ENCODE measurements at places on chromosomes 1 and 21.

DNA sequence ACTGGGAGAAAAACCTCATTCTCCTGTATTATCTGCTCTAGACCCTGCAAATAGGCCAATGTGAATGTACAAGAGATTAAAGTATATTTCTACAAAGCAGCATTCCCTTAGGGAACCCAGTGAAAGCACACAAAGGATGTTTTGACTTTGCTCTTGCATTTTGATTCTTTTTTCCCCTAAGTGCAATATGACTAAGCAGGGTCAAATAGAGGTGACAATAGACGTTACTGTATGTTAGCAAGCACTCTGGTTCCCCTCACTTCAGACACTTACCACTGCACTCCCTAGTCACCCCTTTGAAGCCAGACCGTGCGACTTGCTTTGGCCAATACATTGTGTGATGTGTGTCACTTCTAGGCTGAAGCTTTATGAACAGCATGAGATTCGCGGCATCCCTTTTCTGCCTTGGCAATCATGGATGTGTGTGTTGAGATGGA lies 209.7 kb downstream of the RHOU start:
- no peak for DNase-seq

DNA sequence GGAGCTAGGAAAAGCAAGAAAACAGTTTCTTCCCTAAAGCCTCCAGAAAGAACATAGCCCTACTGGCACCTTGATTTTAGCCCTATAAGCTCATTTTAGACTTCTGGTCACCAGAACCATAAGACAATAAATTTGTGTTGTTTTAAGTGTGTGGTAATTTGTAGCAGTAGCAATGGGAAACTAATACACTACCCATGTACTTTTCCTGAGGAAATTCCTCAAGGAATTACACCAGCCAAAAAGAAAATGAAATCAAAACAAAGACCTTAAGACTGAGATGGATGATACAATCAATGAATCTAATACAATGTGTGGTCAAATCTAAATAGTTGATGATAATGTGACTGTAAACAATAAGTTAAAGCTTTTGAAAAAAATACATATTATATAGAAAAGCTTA lies 11.8 kb downstream of the VAMP4 start:
- no peak for DNase-seq

DNA sequence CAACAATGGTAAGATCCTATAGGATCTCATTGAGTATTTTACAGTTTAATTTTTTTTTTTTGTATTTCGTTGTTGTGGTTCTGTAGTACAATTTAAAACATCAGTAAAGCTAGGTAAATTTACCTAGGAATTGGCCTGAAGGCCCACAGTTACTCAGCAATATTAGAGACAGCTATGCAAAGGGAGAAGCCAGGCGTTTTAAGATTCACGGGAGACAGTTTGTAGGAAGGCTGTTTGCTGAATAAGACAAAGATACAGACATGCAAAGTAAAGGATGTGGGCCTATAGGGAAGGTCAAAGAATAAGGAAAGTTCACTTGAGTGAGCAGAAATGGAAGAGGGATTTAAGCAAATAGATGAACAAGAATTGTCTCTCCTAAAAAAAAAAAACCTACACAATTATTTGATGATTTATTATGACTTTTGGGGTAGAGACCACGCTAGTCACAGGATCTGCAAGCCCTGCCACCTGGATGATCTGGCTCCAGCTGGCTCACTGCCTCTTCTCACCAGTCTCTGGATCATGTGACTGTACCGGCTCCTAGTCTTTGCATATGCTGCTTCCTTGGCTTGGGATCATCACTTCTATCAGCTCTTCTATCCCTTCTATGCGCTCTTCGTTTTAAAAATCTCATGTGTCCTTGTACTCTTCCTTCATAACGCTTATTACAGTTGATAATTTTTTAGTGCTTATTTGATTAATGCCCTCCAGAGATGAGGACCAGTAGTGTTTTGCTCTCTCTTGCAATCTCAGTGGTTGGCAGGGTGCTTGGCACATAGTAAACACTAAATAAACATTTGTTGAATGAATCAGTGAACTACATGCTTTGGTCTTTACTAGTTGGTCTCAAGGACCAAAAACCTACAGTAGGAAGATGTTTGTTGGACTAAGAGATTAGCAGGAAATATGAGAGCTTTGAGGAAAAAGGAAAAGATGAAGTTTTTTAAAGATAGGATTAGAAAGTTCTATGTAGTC lies 14.1 kb downstream of the DYRK1A start:
- DNase-seq, result no peak

GRCh38 chr1:46062651-46063319 lies 69.6 kb downstream of the PIK3R3 start:
- DNase-seq, result no peak

GRCh38 chr1:155473151-155473821 lies 89.3 kb downstream of the ASH1L start:
- no peak for DNase-seq

- DNase-seq, result no peak
Observed at GRCh38 chr1:245261786-245262185, 107.0 kb downstream of the KIF26B start.

DNA sequence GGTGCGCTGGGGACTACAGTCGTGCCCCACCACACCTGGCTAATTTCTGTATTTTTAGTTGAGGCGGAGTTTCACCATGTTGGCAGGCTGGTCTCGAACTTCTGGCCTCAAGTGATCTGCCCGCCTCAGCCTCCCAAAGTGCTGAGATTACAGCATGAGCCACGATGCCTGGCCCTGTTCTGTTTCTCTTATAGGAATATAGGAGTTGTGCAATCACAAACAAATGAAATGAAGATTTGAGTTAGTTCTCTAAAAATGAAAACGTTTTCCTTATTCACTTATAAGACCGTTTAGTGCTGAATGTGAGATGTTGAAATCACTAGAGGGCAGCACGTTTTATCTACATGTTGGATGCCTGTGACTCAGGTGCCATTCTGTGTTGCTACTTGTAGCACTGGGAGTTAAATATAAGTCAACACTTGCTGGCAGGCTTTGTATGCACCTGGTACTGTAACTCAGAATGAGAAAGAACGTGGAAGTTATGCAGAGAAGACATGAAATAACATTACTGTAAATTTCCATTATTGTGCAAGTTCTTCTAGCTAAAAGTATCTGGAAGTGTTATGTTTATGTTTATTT lies 45.8 kb downstream of the MIGA1 start:
- DNase-seq, result peak; percentile 28

GRCh38 chr1:34587761-34588160 lies 167.1 kb upstream of the GJB5 start:
- no peak for DNase-seq

DNA sequence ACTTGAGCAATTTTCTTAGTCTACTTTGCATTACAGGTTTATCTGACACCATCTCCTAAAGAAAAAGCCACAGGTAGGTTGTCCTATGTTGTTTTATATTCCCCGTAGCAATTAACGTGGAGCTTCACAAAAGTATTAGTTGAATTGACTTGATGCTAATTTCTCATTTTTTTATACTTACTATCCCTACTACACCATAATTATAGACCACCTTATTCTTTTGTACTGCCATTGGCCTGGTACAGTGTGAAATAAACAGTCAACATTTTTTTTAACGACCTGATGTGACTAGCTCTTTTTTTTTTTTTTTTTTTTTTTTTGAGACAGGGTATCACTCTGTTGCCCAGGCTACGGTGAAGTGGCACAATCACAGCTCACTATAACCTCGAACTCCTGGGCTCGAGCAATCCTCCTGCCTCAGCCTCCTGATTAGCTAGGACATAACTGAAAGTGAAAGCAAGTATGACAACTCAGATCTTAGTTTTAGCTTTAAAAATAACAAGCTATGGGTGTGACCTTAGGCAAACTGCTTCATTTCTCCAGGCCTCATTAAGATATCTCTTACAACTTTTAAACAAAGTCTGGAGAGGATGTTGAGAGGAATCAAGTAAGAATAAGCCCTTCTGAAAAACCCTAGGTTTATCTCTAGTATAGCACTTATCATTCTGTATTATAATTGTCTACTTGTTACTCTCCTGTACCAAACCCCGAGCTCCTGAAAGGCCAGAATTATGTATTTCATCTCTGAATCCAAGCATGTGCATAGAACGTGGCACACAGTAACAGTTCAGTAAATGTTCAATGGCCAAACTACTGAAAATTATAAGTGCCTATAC lies 49.5 kb downstream of the LUZP1 start:
- no peak for DNase-seq

DNA sequence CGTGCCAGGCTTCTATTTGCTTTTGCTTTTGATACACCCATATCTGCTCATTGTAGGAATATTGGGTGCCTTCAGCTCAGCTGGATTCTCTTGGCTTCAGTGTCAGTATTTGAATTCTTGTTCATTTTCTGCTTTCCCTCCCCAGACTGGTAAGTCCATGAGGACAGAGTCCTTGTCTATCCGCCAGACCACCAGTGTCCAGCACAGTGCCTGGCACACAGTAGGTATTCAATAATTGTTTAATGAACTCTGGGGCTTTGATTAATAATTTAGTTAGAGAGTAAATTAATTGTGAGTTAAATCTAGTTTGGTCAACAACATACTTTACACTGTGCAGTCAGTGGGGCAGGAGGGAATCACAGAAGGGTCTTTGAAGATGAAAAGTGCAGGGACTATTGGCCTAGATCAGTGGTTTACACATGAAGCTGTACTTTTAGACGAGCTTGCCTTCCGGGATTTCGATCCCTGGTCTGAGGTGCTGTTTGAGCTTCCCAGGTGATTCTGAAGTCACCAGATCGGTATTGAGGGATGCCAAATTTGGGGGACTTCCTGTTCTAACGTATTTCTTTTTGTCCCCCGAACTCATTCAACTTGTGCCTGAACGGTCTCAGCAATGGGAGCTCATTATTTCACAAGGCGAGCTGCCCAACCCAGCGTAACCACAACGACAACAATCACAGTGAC lies 119.1 kb upstream of the JUN start:
- no peak for DNase-seq

- DNase-seq, result no peak
Observed at GRCh38 chr21:35399706-35400105, 350.6 kb upstream of the RUNX1 start.

DNA sequence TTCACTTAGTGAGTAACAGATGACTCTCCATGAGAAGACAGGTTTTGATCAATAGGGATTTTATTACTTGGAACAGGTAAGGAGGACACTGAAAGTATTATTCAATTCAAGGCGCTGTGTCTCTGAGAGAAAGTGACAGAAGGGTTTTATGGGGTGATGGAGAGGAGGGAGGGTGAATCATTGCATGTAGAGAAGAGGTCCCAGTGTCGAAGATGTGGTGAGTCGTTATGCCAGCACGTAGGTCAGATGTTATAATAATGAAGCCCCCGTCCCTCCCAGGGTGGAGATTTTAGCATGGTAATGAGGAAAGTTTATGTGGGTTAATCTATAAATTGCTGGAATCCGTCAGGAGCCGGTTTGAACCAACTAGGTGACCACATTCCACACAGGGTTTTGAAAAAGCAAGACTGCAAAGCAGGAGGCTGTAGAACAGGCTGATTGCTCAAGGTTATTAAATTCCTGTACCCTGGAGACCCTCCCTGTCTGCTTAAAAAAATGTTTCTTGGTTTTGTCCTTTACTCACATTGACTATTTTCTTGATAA lies 586.4 kb upstream of the TMPRSS15 start:
- no peak for DNase-seq

- DNase-seq, result no peak
Observed at GRCh38 chr1:186974774-186975181, 146.0 kb downstream of the PLA2G4A start.

- DNase-seq, result no peak
Observed at GRCh38 chr21:32889596-32889995, 118.0 kb upstream of the PAXBP1 start.

- no peak for DNase-seq
Observed at GRCh38 chr21:34884346-34884929, 164.7 kb downstream of the RUNX1 start.

GRCh38 chr1:156126043-156126629 lies 11.6 kb downstream of the LMNA start:
- peak; percentile 96 for DNase-seq

GRCh38 chr1:30191154-30191702 lies 532.2 kb downstream of the MATN1 start:
- DNase-seq, result peak; percentile 38

- no peak for DNase-seq
Observed at GRCh38 chr1:13842497-13842896, 142.5 kb downstream of the PRDM2 start.

GRCh38 chr21:30168086-30168485 lies 1.5 kb upstream of the CLDN17 start:
- no peak for DNase-seq

GRCh38 chr1:167621780-167622313 lies 8.2 kb upstream of the RCSD1 start:
- no peak for DNase-seq

DNA sequence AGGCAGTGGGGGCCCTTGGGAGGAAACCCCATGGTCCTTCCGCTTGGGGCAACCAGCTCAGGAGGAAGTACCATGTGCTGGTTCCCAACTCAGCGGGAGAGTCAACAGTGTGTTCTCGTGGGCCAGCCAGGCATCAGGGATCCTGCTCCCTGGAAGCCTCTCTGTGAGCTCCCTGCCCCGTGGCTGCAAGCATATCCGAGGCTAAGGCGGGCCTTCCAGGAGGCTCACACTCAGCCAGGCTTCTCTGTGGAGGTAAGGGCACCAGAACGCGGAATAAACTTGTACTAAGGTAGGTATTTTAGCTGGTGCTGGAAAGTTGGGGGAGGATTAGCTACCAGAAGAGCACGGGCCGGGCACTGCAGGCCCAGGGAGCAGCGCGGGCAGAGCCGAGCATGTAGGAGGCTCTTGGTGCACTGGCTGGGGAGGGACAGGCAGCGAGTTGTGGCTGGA lies 74.7 kb upstream of the POU3F1 start:
- no peak for DNase-seq

DNA sequence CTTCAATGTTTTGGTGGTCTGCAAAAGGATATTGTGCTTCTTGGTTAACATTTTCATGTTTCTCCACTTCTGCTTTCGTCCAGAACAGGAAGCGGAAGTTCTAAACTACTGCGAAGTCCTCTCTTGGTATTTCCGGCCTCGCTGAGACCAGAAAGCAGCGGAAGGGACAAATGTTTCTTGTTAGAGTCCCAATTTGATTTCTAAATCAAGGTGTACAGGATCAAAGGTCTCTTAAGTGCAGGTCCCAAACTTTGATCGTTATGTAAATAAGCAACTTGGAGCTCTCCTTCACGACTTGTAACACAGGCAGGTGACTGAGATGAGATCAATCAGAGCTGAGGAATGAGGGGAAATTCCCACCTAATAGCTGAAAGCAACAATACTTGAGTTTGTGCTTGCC lies 40.1 kb upstream of the HMCN1 start:
- peak; percentile 17 for DNase-seq

DNA sequence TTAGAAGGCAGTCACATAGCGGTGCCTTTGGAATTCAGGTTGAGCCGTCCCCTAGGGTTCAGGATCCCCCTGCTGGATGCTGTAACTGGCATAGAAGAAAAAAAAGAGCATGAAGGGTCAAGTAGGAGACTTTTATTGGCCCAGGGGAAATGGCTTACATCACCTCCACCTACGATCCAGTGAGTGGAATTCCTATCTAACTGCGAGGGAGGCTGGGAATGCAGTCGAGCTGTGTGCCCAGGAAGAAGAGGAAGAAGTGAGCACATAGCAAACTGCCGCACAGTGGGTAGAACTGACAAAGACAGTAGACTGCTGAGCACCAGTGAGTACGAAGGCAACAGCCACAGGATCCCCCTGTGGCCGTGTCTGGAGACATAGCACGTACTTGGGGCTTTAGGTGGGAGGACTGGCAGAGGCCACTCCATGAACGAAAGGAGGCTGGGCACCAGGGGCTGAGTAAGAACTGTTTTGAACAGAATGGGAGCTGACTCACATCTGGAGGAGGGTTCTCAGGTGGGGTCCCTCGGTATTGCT lies 79.2 kb downstream of the RNF220 start:
- DNase-seq, result no peak

GRCh38 chr1:221437171-221437570 lies 304.7 kb downstream of the DUSP10 start:
- no peak for DNase-seq
